Caco-2 (cell line): ENCODE measurements at places on chromosomes 3 and 15.

DNA sequence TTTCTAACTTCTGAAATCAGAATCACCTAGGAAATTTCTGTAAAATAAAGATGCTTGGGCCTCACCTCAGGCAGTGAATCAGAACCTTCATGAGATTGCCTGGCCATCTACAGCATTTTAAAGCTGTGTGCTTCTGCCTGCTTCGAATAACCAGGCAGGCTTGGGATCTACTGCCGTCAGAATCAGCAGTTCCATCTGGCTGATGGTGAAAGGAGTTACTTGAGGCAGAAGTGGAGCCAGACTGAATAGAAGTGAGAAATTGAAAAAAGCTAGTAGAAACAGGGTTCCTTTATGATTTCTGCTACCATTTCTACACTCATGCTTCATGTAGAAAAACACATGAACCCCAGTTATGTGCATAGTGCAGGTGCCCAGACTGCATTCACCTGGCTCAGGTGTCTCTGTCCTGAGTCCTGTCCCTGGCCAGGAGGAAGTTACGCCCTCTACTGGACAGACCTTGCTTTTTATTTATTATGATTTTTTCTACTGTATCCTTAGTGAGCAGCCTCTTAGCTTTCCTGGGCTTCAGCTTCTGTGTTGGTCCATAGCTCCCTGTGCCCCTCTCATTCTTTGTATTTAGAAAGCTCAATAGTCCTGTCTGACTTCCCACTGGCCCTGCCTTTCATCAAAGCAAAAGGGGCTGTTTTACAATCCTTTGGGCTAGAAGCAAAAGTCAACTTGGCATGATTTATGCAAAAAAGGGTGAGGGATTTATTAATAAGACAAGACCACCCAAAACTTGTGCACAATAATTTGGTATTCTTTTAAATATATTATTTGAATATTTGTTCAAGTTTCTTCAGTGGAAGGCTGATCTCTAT, 200.8 kb upstream of the GOLGA6L4 start:
- DNase-seq = peak; percentile 38

DNA sequence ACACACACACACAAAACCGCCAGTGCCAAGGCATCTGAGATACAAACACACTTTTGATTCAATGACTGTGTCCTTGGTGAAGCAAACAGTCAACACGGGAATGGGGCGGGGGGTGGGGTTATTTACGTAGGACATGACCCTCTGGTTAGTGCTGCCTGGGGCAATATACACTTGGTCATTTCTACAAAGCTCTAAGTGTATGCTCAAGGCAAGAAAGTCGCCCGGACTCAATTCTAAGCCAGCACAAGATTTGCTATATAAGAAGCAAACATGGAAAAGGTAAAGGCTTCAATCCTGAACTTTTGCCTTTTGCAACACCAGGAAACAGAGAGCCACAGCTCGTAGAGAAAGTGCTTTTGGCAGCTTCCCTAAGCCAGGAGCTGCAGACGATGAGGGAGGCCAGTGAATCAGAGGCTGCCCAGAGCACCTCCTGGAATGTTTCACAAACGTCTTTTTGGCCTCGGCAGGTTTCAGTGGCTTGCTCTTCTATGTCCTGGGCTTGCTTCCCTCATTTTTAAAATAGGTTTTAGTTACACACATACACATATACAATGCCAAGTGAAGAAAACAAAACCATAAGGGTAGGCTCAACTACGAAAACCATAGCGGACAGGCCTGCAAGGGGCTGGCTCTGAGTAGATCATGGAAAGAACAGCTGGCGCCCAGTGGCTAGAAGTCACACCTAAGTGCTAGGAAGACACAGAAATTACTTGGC, 73.6 kb downstream of the TM4SF4 start:
- no peak for DNase-seq

GRCh38 chr3:9703736-9704346, at the start of gene CPNE9:
CPNE9 (plus strand) TSS chr3:9703833; CDS start chr3:9703997, 164 bp downstream.
- no peak for DNase-seq

DNA sequence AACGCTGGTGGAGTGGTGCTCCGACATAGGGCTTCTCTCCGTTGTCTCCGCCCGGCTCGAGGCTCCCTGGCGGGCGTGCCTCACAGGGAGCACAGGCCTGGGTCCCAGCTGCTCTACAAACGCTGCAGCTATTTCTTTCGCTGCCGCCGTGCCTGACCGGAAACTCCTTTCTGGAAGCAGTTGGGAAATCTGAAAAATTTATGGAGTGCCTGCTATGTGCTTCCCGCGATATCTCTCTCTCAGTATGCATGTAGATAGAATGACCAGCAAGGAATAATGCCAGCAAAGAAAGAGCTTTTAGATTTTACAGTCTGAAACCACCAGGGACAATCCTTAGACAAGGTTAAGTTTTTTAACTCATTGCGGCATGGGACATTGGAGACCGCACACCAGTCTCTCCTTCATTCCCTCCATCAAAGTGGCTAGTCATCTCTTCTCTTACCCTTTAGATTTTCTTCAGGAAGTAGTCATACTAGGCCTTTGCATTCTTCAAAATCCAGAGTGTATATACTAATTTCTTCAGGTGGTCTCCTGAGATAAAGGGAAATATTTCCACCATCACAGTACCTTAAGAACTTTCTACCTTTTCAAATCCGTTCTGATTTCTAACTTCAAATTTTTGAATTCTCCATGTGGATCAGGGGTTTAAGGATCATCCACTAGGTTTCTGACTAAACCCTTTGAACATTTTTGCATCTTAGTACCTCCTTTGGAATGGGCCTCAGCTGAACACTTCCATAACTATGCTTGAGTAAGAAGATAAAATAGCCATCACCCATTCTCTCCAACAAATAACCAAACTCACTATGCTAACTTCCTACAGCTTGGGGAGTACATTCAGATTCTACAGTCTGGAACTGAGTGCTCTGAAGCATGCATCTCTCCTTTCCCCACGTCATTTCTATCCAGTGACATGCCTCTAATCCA, 1.1 kb upstream of the NPHP3 start:
- no peak for DNase-seq

DNA sequence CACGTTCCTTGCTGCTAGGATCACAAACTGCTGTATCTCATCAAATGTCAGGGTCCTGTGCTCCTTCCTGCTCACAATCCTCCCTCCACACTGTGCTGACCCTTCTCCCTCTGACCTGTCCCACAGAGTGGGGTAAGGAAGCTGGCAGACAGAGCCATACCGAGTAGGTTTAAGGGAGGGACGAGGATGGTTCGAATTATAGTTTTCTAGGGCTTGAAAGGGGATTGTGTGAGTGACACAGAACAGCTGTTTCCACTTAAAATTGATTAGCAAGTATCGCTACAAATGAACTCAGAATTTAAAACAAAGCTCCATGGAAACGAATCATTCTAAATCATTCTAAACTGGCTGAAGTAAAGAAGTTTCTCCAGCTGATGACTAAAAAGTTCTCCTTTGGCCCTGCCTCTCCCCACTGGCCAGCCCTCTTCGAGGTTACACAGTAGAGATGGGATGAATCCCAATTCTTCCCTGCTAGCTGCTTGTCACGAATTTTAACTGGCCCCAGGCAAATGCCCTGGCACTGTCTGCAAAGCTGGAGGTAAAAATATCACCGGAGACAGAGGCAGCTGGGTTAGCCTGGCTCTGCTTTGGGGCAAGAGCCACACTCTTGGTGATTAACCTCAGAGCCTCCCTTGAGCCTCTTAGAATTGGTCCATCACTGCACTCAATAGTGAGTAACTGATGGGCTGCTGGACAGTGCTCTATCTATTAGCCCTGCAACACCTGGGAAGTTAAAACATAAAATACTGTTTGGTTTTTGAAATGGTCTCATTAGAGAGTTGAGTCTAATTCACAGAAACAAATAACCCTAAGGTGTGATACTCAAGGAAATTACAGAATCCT, 194.9 kb downstream of the CHST2 start:
- no peak for DNase-seq

- no peak for DNase-seq
Measured at GRCh38 chr3:133576169-133576568, 2.7 kb downstream of the CDV3 start.

GRCh38 chr3:58256511-58256910, 18.9 kb downstream of the ABHD6 start:
- no peak for DNase-seq
